ENCODE measurements at places on chromosomes 5 and 9.

DNA sequence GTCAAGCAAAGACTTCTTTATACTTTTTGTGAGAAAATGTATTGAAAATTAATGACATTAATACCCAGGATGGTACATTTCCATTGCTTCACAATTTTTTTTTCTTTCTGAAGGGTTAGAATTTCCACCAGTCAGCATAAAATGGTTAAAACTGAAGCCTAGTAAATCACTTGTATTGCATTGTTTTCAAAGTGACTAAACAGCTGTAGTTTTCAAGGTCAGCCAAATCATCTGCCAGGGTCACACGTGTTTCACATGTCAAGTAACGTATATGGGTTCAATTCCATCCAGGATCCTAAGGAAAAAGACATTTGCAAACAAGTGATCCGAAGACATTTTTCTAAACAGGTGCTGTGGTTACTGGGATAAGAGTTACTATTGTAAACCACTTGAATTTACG, 574.2 kb downstream of the RAB3C start:
- no peak for DNase-seq

DNA sequence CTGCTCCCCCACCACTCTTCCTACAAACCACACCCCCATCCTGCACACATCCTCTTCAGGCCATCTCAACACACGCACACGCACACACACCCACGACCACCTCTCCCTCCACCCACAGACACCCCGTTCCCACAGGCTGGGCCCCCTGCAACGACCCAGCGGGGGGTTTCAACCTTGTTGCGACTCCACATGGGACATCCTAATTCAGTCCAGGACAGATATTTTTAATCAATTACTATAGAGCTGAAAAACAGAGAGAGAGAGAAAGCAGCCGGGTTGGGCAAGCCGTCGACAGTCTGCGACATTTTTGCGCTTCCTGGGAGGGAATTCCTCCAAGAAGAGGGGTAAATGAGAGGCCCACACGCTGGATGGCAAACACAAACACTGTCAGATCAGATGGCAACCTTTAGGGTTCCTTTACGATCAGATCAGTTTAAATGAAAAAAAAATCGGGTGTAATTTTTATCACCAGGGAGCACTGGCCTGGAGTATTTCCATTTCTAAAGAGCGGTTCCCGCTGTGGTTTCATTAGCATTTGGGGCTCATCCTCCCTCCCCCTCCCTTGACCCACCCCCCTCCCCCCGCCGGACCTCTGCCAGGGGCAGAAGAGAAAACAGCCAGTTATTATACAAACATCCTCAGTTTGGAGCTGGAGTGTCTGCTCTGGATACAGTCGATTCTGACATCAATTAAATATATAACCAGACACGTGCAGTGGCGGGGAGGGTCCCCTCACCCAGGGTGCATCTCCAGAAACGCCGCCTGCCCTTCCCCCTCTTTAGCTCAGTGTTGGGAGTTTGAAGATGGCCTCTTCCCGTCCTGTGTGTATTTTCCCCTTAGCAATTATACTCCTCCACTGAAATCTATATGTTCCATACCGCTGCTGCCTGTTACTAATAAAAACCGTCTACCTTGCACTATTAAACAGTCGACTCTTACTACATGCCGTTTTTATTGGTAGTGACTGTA, 2.3 kb upstream of the IRX2 start:
- DNase-seq = no peak

GRCh38 chr9:109894921-109895758, 115.1 kb downstream of the PALM2AKAP2 start:
- DNase-seq = no peak

DNA sequence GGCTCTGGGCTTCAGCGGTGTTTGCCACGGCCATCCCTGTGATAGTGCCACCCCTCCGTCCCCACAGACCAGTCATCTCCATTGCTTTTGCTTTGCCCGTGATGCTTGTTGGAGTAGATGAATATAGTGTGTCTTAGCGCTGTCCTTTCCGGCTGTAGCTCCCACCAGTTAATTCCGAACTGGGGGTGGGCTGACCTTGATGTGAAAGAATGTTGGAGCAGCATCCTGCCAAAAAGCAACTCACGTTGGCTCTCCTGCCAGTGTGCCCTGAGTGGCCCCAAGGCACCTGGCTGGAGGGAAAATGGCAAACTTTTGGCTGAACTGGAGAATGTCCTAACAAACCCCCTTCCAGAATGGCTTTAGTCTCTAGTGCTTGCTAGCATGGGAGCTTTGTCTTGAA, 20.0 kb downstream of the CLTA start:
- DNase-seq = no peak

DNA sequence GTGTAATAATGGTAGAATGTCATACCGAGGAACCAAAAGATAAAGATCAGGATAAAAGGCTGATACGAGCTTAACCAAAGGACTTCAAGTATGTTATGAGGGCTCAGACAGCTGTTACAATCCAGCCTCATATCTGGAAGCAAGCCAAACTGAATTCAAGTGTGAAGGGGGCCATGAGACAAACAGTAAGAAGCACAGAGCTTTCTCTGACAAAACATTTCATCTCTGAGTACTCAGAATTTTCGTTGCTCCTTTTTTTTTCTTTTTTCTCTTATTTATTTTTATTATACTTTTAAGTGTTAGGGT, 52.9 kb upstream of the CD180 start:
- DNase-seq = no peak

- DNase-seq = no peak
These were observed 579.7 kb upstream of the ZNF608 start for GRCh38 chr5:125326150-125326510.

- no peak for DNase-seq
These were observed 36.2 kb downstream of the SLC44A1 start for GRCh38 chr9:105280691-105281090.

DNA sequence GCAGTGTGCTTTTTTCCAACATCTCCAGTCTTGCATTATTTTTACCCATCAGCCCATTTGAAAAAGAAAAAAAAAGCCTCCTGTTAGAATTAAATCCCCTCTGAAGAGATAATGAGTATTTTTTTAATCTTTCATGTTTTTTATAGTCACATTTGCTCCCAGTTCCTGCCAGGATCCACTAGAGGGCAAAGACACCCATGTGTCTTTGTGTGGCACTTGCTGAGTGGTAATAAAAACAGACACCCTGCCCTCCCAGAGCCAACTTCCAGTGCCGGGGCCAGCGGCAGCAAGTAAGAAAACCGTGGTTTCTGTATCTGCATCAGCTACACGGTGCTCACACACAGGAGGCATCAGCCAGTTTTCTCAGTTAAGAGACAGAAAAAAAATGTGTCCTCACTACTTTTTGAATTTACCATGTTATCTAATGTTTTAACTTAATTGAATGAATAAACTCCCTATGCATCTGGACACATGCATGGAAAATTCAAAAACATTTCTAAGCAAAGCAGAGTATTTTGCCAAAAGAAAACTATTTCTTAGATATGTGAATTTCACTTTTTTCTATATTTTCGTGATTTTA, 70.2 kb upstream of the PLEKHG4B start:
- DNase-seq = no peak

- no peak for DNase-seq
These were observed 69.3 kb downstream of the KIAA1958 start for GRCh38 chr9:112555844-112556482.

DNA sequence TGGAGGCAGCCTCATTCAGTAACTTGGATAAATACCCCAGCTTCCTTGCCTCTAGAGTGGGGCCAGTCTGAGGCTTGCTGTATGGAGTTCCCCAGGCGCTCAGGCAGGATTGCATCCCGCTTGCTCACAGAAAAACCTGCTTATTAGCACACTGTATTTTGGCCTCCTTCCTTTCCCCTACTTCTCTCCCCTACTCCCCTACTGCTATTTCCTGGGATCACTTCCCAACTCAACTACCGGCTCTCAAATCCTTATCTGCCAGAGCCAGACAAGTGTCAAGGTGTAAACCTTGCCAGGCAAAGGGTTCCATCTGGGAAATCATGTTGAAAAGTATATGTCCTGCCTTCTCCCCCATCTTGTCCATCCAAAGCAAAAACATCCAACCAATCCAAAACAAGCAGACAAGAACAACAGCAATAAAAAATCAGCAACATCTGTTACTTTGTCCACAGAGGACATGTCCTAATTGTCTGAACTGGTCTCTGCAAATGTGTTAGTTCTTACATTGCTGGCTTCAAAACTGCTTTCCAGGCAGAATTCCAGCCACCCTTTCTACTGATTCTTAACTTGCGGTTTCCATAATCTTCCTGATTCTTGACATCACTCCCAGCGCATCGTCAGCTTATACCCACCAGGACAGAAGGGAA, 164.1 kb upstream of the SEMA6A start:
- no peak for DNase-seq

DNA sequence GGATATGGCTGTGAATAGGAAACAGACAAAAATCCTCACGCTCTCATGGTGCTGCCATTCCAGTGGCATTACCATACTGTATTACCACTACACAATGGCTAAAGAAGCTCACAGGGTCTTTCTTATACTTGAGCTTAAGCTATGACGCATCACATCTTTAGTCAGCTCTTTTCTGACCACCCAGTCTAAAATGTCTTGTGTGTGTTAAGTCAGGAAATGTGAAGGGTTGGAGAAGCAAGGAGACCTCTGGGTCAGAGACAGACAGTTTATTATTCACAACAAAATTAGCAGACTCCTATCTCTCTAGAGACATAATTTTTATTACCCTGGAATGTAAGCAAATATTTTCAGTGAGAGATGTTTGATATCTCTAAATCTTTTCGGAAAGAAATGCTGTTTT, 1583.2 kb upstream of the WWC1 start:
- DNase-seq = no peak

GRCh38 chr5:116454417-116454927, 120.2 kb downstream of the SEMA6A start:
- no peak for DNase-seq

DNA sequence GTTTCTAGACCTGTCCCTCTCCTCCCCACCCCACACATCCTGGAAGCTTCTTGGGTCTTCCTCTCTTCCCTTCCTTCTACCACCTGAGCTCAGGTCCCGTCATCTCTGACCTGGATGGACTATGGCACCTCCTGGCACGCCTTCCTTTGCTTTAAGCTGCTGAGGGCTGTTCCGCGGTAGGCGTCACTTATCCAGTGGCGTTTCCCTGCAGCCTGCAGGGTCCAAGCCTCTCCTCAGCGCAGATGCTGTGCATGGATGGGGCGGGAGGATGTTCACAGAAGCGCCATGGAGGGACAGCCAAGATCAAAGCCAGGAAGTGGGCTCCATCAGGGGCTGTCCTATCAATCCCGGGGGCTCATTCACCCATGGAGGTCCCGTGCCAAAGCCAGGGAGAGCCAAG, 23.8 kb upstream of the CNOT6 start:
- no peak for DNase-seq

All from activated naive CD4-positive, alpha-beta T cell treated with anti-CD3 and anti-CD28 coated beads, Interleukin-2, amount 50 U/mL, for 16 hours (primary cell).